ENCODE measurements at places on chromosomes 1 and 21. TPM values are rescaled to one million over a fixed set of nuclear protein-coding genes. Genes with fewer than 3 reads are reported as not detected.

LRRC3 gene
- total RNA-seq: 0.98 TPM

AIM2 gene
- not detected for total RNA-seq

GPR153 gene
- total RNA-seq: 2.4 TPM

DDI2 gene
- total RNA-seq: 19.1 TPM

CTSK gene
- total RNA-seq: 0.77 TPM

PAX7 gene
- total RNA-seq: not detected

FMO5 gene
- total RNA-seq: 2.9 TPM

TTF2 gene
- 7.7 TPM for total RNA-seq

MYOC gene
- not detected for total RNA-seq

PLA2G2F gene
- not detected for total RNA-seq

MCL1 gene
- total RNA-seq: 231 TPM

Measured in dermis lymphatic vessel endothelial cell (primary cell).